ENCODE measurements at places on chromosomes 11 and 22.

DNA sequence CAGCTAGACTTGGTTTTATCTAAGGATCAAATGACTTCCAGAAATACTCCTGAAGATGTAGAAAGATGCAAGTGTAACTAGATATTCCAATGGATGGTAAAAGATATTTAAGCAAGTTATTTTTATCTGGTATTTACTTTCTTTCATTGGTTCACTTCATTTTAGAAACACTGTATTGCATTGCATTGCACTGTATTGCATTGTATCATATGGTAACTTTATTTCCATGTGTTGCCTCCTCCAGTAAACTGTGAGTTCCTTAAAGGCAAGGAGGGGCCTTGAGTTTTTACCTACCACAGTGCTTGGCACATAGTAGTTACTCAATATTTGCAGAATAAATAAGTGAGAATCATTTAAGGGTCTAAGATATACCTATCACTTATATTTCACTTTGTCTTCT lies 31.8 kb upstream of the FLI1 start:
- DNase-seq, result no peak

- no peak for DNase-seq
Observed at GRCh38 chr11:123195188-123196059, at the start of gene CLMP. Gene CLMP (minus strand): TSS chr11:123195248. CDS start chr11:123194940, 308 bp downstream.

DNA sequence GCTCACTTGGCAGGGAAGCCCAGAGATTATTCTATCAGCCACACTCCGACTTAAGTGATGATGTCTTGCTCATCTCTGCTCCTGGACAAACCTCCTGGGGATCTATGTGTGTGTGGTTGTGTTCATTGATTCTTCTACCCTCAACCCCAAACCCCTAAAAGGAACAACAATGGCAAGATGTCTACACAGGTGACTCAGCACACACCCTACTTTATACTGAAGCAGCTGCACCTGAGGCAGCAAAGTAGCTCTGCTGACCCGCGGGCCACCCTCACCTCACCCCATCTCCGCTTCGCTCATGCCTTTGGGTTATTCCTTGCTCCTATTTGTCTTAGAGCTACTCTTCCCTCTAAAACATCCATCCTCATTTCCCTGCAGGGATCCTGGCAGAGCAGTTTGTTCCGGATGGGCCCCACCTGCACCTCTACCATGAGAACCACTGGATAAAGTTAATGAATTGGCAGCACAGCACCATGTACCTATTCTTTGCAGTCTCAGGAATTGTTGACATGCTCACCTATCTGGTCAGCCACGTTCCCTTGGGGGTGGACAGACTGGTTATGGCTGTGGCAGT lies 38.7 kb downstream of the TMEM45B start:
- no peak for DNase-seq

DNA sequence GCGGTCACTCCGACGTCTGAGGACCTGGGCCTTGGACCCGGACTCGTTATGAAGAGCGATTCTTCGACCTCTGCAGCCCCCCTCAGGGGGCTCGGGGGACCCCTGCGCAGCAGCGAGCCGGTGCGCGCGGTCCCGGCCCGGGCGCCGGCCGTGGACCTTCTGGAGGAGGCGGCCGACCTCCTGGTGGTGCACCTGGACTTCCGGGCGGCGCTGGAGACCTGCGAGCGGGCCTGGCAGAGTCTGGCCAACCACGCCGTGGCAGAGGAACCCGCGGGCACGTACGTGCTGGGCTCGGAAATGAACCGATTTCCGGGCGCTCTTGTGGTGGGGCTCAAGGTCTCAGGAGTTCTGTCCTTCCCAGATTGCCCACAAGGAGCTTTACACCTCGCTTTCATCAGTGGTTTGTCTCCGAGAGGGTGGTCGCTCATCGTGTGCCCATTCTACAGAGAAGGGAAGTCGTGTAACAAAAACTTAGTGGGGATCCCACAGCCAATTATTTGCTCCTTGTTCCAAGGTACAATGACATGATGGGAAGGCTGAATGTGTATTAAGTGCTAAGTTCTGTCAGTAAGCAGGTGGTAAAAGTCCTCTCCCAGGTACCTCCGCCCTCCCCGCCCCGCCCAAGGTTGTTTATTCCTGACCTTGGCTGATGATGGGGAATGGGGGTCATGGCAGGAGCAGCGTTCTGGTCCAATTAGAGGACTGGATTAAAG lies 695 bp downstream of the PEX26 start:
- no peak for DNase-seq

DNA sequence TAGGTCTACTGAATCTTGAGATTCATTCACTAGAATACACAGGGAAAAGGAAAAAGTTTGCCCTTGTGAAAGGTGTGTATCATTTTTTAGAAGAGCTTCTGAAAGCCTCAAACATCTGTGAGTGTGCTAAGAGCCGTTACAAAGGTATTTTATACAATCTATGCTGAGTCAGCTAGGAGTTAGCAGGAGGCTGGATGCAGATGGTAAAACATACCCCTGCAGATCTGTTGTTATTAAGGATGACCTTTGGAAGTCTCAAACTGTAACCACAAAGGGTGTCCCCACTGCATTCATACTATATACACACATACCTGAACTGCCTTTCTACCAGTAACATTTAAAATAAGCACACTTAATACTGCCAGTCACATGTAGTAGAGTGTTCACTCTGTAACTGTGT lies 8.4 kb upstream of the C11orf91 start:
- no peak for DNase-seq

Data from stimulated activated CD4-positive, alpha-beta T cell treated with anti-CD3 and anti-CD28 coated beads, Interleukin-2, amount 100 ng/mL, for 4 hours (primary cell).